A549 treated with Hydrocortisone at 1 μM for 4 hours (cell line): ENCODE measurements at places on chromosomes 7 and 10. TPM values are rescaled to one million over a fixed set of nuclear protein-coding genes. Genes with fewer than 3 reads are reported as not detected.

ADAMTS14 gene
- 0.12 to 0.24 TPM (median 0.16 TPM) in 5 replicates for total RNA-seq

CCDC7 gene
- 0.61 to 0.98 TPM (median 0.76 TPM) in 5 replicates for total RNA-seq

GLI3 gene
- 0.07 to 0.25 TPM (median 0.13 TPM) in 5 replicates for total RNA-seq

MACROH2A2 gene
- 22.8 to 31.5 TPM (median 25.3 TPM) in 5 replicates for total RNA-seq

C10orf105 gene
- not detected in 5 replicates for total RNA-seq

UTF1 gene
- 0.10 TPM in 1 of 5 replicates, not detected in the others for total RNA-seq

GPC2 gene
- 0.60 to 1.1 TPM (median 0.95 TPM) in 5 replicates for total RNA-seq

POLR1F gene
- 12.5 to 16.6 TPM (median 15.4 TPM) in 5 replicates for total RNA-seq

DNAJC30 gene
- 7.5 to 10.1 TPM (median 9.8 TPM) in 5 replicates for total RNA-seq

NOLC1 gene
- 147 to 186 TPM (median 162 TPM) in 5 replicates for total RNA-seq

SKIDA1 gene
- 0.74 to 1.2 TPM (median 1.1 TPM) in 5 replicates for total RNA-seq

ERV3-1 gene
- 3.8 to 5.3 TPM (median 3.8 TPM) in 5 replicates for total RNA-seq

LLCFC1 gene
- total RNA-seq = not detected in 5 replicates

CYP3A7 gene
- total RNA-seq = not detected in 5 replicates

ASB13 gene
- total RNA-seq = 20.5 to 26.8 TPM (median 22.4 TPM) in 5 replicates

SPDYE2 gene
- 0.05 TPM in 1 of 5 replicates, not detected in the others for total RNA-seq

SSC4D gene
- total RNA-seq = 0.71 to 1.4 TPM (median 1.1 TPM) in 5 replicates

CACNB2 gene
- total RNA-seq = not detected in 5 replicates

WDFY4 gene
- 0.05 TPM in 1 of 5 replicates, not detected in the others for total RNA-seq

DEPP1 gene
- total RNA-seq = 1.5 to 3.2 TPM (median 2.0 TPM) in 5 replicates

TCAF1 gene
- total RNA-seq = 12.0 to 22.0 TPM (median 18.2 TPM) in 5 replicates

PPIF gene
- total RNA-seq = 126 to 169 TPM (median 128 TPM) in 5 replicates
